ENCODE measurements at places on chromosomes 11 and 22.

GRCh38 chr11:16775614-16776283 is 37.3 kb downstream of the C11orf58 start:
- DNase-seq: peak; percentile 29

GRCh38 chr11:73566422-73566821 is 31.5 kb downstream of the FAM168A start:
- no peak for DNase-seq

DNA sequence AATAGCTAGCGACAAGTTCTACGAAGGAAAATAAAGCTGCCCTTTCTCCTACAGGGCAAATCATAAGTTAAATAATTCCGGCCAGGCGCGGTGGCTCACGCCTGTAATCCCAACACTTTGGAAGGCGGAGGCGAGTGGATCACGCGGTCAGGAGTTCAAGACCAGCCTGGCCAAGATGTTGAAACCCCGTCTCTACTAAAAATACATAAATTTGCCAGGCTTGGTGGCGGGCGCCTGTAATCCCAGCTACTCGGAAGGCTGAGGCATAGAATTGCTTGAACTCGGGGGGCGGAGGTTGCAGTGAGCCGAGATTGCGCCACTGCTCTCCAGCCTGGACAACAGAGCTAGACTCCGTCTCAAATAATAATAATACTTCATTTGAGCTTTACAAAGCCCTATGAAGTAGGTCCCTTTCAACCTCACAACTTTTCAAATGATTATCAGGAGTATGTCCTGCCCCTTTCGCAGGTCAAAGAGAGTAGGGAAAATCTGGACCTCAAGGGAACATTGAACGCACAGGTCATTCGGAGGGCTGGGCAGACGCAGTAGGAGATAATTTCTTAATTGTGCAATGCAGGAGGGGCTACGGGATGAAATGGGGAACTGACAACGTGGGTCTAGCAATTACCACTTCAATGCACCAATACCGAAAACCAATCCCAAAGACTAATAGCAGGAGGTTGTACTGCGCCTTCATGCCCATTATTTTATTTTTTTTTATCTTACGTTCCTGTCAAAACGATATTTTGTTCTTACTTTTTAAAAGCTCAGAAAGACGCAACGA is 590 bp downstream of the COMMD9 start:
- DNase-seq: no peak

DNA sequence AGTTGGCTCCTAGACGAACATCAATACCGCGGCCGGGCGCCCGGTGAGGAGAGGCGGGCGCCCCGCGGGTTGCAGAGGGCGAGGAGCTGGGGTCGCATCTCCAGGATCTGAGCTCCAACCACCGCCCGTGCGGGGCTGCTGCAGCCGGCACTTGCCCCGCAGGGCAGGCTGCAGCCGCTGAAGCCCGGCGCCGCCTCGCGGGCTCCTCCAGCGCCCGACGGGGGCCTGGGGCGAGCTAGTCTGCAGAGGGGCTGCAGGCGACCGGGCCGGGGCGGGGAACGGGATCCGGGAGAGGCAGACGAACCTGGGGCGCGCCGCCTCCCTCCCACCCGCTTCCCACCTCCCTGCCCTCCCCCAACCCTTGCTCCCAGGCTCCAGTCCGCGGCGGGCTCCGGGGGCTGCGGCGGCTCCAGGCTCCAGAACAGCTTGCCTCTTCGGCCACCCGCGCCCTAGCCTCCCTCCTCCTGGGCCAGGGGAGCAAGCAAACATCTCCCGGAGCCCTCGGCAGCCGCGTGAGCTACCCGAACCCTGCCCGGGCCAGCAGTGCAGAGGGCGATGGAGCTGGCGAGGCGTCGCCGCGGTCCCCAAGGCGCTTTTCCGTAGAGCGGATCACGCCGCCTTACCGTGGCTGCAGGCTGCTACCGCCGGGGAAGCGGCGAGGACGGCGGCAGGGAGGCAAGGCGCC is 802 bp downstream of the TENM4 start:
- peak; percentile 40 for DNase-seq

DNA sequence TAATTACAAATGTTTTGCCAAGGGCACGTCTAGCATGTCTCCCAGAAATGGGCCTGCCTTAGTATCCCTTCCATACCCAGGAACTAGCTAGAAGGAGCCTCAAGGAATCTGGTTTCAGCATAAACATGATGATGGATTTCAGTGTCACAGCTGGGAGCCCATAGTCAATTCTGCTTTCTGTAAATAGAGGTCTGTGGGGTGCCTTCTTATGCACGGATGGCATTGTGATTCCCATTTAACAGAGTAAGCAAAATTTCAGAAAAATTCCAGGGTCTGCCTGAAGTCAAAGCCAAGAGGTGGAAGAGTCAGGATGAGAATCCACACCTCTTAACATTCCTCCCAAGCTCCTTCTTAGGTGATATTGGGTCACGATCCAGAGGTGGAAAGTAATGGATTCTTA is 12.1 kb downstream of the DUSP18 start:
- DNase-seq: no peak

DNA sequence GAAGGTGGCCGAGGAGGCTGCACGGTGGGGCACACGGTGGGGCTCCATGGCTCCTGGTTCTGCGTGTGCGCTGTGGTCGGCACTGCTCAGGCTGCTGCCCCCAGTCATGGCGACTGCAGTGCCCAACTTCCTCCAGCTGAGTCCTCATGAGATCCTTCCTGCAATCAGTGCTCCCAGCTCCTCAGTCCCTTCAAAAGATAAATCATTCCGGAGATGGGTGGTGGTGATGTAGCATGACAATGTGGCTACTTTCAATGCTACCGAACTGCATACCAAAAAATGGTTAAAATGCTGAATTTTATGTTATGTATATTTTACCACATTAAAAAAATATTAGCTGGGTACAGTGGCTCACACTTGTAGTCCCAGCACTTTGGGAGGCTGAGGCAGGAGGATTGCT is 14.1 kb upstream of the VPREB1 start:
- no peak for DNase-seq

GRCh38 chr11:22106566-22106965 is 86.3 kb upstream of the ANO5 start:
- no peak for DNase-seq
